ENCODE measurements at places on chromosomes 1 and 21. TPM values are rescaled to one million over a fixed set of nuclear protein-coding genes. Genes with fewer than 3 reads are reported as not detected.

FYB2 gene
- total RNA-seq = not detected

- no peak for DNase-seq
Observed at GRCh38 chr1:95111014-95111413, 6.1 kb upstream of the TLCD4 start.

- peak; percentile 99 for DNase-seq
Observed at GRCh38 chr1:214864896-214865688, 217.4 kb upstream of the KCNK2 start.

HSPB7 gene
- not detected for total RNA-seq

GRCh38 chr1:88691540-88691939, 7.5 kb downstream of the PKN2 start:
- DNase-seq = no peak

SPRR2E gene
- not detected for total RNA-seq

DUSP23 gene
- total RNA-seq = 20.4 TPM

- DNase-seq = peak; percentile 44
Observed at GRCh38 chr1:147719029-147719698, 41.2 kb downstream of the GJA5 start.

DNA sequence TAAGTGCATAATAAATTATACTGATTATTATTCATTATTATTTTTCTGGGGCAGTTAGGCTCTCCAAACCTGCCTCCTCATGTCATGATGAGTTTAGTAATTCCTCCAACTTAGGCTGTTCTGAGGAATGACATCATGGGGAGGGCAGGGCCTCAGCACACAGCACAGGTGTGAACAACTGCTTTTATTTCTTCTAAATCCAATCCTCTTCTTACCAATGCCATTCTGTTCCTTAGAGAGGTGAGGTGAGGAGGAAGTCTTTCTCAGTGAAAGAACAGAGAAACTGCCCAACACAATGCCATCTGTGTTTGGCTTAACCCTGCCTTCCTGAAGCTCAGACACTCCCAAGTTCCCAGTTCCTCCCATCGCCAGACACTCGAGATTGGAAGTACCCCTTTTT, 45.4 kb upstream of the WASF2 start:
- no peak for DNase-seq

GRCh38 chr1:6930732-6931300, 145.6 kb downstream of the CAMTA1 start:
- DNase-seq = no peak

DNA sequence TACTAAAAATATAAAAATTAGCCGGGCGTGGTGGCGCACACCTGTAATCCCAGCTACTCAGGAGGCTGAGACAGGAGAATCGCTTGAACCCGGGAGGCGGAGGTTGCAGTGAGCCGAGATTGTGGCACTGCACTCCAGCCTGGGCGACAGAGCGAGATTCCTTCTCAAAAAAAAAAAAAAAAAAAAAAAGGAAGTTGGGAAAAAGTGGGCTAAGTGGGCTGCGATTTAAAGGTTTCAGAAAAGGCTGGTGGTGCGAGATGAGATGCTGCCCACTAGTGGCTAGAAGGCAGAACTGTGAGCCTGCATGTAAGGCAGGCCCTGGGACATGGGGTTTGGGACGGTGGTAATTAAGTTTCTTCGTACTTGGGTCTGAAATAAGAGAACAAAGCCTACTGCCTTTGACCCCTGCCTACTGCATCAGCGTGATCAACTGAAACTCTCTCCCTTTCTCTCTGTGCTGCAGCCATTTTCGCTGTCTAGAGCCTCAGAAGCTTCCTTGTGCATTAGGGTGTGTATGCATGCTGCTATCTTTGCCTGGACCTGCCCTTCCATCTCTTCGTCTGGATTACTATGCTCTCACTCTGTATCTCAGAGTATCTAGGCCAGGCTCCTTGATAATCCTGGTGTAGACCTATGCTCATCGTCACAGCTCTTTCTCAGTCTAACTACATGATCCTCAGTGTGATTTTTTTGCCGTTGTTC, 12.4 kb downstream of the FMOD start:
- DNase-seq = peak; percentile 73

SCYL3 gene
- 3.6 TPM for total RNA-seq

GRCh38 chr1:202662081-202662480, 48.2 kb downstream of the SYT2 start:
- no peak for DNase-seq

DNA sequence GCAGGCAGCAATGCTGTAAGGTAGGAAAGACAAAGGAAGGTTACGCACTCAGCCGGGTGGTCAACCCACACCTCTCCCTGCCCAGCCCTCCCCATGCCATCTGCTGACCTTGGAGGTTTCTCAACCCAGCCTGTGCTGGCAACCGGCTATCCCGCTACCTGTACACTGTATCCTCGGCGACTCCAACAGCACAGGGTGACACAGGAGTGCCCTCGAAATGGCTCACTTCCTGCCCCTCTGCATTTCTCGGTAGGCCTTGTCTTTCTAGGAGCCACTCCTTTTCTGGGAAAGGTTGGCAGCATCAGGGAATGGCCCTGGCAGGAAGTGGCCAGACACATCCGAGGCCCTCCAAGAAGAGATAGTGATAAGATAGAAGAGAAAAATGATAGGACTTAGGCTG, 124.0 kb downstream of the PROX1 start:
- no peak for DNase-seq

DNA sequence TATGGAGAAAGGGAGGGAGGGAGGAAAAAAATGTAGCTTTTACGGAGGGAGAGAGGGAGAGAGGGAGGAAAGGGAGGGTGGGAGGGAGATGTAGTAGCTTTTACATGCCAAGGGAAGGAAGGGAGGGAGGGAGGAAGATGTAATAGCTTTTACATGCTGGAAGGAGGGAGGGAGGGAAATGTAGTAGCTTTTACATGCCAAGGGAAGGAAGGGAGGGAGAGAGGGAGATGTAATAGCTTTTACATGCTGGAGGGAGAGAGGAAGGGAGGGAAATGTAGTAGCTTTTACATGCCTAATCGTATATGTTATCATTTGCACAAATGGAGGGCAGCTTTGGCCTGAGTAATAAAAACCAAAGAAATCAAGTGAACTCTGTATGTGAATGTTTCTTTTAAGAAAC, 35.6 kb downstream of the EEIG2 start:
- DNase-seq = no peak

PROK1 gene
- not detected for total RNA-seq

FGR gene
- total RNA-seq = not detected

SPATA46 gene
- total RNA-seq = not detected

DNA sequence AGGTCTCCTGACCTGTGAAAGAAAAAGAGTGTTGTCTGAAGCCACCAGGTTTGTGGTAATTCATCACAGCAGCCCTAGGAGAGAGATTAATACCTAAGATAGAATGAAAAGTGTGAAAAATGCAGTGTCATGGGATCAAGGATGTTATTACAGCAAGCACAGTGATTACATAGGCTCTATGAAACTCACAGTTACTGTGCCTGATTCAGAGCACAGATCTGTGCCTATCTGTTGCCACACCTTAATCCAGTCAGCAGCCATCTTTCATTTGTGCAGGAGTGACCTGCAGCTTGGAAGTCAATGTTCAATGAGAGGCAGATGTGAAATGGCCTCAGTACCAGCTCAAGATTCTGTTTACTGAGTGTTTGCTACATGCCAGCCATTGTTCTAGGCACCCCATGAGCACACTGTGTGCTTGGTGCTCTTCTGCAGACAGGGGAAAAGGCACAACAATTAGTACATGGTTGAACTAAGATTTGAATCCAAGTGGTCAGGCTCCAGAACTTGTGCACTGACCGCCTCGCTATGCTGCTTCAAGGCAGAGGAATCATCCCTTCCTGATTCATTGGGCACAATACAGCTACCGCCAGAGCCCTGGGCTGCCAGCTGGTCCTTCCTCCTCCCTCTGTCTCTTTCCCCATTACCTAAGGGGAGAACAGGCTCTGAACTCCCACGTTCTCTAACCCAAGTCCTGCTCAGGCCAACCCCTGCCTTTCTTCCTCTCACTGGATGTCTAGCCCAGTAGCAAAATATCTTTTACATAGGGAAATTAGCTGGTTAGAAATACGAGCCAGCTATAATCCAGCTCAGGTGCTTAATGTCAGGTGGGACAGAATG, 56.3 kb upstream of the NEK2 start:
- no peak for DNase-seq

GBP1 gene
- 1.2 TPM for total RNA-seq

DNA sequence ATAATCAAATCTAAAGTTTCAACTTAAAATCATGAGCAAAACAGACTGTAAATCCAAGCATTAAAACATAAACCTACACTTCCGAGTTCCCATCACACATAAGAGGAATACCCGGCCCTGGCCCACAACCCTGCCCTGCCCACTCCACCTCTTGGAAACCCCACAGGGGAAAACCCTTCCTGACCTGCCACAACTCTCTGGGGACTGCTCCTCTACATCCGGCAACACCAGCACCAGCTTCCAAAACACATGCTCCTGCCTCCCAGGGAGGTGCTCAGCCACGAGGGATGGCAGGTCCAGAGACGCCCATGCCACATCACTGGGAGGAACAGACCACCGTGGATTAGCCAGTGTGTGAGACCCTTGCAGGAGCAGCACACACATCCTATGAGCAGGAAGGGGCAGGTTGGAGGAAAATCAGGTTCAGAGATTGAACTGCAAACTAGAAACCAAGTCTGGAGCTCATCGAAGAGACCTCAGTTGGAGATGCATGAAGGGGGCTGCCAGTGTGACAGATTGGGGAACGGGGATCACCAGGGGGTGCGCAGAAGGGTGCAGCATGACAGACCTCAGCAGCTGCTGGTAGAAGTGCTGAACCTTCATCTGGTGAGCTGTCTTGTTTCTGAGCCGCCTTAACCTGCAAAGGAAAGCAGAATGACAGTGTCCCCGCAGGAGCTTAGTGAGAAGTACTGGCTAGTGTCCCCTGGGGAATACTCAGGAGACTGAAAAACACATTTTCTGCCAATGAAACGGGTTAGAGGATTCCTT, 25.8 kb upstream of the LSS start:
- no peak for DNase-seq

Data from PC-3 (cell line).